ENCODE measurements at places on chromosomes 7 and 10. TPM values are rescaled to one million over a fixed set of nuclear protein-coding genes. Genes with fewer than 3 reads are reported as not detected.

GRCh38 chr10:124450012-124450782 lies at the start of gene NKX1-2:
TSS of gene NKX1-2 (minus strand) at chr10:124450035. CDS start at chr10:124449943, 92 bp downstream.
- H3K27ac ChIP-seq, result no peak within 1 kb of the TSS
- peak within 1 kb of the TSS; percentile 78 for H3K4me3 ChIP-seq
- DNase-seq, result no peak

DNA sequence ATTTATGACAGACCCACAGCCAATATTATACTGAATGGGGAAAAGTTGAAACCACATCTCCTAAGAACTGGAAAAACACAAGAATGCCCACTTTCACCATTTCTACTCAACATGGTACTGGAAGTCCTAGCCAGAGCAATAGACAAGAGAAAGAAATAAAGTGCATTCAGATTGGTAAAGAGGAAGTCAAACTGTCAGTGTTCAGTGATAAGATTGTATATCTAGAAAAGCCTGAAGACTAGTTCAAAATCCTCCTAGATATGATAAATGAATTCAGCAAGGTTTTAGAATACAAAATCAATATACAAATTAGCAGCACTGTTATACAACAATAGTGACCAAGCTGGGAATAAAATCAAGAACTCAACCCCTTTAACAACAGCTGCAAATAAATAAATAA lies 6.9 kb upstream of the ZNF138 start:
- H3K4me1 ChIP-seq, result no peaks in the 10 kb centered on the region
- H3K27ac ChIP-seq, result no peak overlapping the region
- H3K36me3 ChIP-seq, result no peaks in the 10 kb centered on the region
- peaks cover 14% of the 10 kb centered on the region for H3K27me3 ChIP-seq

- H3K4me3 ChIP-seq, result no peak overlapping the region
- no peak overlapping the region for H3K27ac ChIP-seq
- DNase-seq, result no peak
- H3K36me3 ChIP-seq, result no peaks in the 10 kb centered on the region
- no peaks in the 10 kb centered on the region for H3K4me1 ChIP-seq
- no peaks in the 10 kb centered on the region for H3K27me3 ChIP-seq
Measured at GRCh38 chr10:25641595-25641994, 292.4 kb upstream of the MYO3A start.

Gene ZNF804B
- not detected for total RNA-seq

Gene VENTX
- not detected for total RNA-seq

DNA sequence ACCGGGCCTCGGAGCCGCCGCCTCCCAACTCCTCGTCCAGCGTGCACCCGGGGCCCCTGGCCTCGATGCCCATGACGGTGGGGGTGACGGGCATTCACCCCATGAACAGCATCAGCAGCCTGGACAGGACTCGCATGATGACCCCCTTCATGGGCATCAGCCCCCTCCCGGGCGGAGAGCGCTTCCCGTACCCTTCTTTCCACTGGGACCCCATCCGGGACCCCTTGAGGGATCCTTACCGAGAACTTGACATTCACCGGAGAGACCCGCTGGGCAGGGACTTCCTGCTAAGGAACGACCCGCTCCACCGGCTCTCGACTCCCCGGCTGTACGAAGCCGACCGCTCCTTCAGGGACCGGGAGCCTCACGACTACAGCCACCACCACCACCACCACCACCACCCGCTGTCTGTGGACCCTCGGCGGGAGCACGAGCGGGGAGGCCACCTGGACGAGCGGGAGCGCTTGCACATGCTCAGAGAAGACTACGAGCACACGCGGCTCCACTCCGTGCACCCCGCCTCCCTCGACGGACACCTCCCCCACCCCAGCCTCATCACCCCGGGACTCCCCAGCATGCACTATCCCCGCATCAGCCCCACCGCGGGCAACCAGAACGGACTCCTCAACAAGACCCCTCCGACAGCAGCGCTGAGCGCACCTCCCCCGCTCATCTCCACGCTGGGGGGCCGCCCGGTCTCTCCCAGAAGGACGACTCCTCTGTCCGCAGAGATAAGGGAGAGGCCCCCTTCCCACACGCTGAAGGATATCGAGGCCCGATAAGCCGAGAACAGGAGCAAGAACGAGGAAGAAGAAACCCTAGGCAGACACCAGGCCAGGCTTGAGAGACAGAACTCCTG lies 341.5 kb upstream of the GALNT17 start:
- H3K4me3 ChIP-seq, result no peak overlapping the region
- DNase-seq, result no peak
- no peaks in the 10 kb centered on the region for H3K4me1 ChIP-seq
- peaks cover 47% of the 10 kb centered on the region for H3K36me3 ChIP-seq
- H3K27me3 ChIP-seq, result no peaks in the 10 kb centered on the region
- peak overlapping the region; percentile 31 for H3K27ac ChIP-seq

GRCh38 chr7:142308326-142308725 lies 50.5 kb upstream of the PRSS58 start:
- peaks cover 2% of the 10 kb centered on the region for H3K27me3 ChIP-seq
- no peak overlapping the region for H3K4me3 ChIP-seq
- H3K36me3 ChIP-seq, result no peaks in the 10 kb centered on the region
- peaks cover 5% of the 10 kb centered on the region for H3K4me1 ChIP-seq
- no peak overlapping the region for H3K27ac ChIP-seq

GRCh38 chr10:113158183-113158582 lies 208.1 kb downstream of the TCF7L2 start:
- no peak for DNase-seq
- H3K36me3 ChIP-seq, result peaks cover 37% of the 10 kb centered on the region
- no peaks in the 10 kb centered on the region for H3K27me3 ChIP-seq

- no peaks in the 10 kb centered on the region for H3K27me3 ChIP-seq
- H3K27ac ChIP-seq, result no peak overlapping the region
- no peak overlapping the region for H3K4me3 ChIP-seq
- DNase-seq, result no peak
- H3K36me3 ChIP-seq, result no peaks in the 10 kb centered on the region
- no peaks in the 10 kb centered on the region for H3K4me1 ChIP-seq
Measured at GRCh38 chr7:108166687-108167086, 36.5 kb upstream of the LAMB4 start.

Gene JAKMIP3
- total RNA-seq, result 0.25 TPM

Gene NPTX2
- 15.9 TPM for total RNA-seq

DNA sequence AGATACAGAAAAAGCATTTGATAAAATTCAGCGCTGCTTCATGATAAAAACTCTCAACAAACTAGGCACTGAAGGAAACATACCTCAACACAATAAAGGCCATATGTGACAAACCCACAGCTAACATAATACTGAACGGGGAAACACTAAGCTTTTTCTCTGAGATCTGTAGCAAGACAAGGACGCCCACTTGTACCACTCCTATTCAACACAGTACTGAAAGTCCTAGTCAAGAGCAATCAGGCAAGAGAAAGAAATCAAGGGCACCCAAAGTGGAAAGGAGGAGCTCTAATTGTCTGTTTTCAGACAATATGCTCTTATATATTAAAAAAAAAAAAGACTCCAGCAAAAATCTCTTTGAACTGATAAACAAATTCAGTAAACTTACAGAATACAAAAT lies 13.3 kb downstream of the DIP2C start:
- H3K4me1 ChIP-seq, result peaks cover 42% of the 10 kb centered on the region
- H3K27me3 ChIP-seq, result no peaks in the 10 kb centered on the region
- DNase-seq, result no peak
- H3K4me3 ChIP-seq, result no peak overlapping the region
- H3K36me3 ChIP-seq, result peaks cover 2% of the 10 kb centered on the region

Gene TMEM139
- 0.91 TPM for total RNA-seq

Gene NODAL
- total RNA-seq, result not detected

DNA sequence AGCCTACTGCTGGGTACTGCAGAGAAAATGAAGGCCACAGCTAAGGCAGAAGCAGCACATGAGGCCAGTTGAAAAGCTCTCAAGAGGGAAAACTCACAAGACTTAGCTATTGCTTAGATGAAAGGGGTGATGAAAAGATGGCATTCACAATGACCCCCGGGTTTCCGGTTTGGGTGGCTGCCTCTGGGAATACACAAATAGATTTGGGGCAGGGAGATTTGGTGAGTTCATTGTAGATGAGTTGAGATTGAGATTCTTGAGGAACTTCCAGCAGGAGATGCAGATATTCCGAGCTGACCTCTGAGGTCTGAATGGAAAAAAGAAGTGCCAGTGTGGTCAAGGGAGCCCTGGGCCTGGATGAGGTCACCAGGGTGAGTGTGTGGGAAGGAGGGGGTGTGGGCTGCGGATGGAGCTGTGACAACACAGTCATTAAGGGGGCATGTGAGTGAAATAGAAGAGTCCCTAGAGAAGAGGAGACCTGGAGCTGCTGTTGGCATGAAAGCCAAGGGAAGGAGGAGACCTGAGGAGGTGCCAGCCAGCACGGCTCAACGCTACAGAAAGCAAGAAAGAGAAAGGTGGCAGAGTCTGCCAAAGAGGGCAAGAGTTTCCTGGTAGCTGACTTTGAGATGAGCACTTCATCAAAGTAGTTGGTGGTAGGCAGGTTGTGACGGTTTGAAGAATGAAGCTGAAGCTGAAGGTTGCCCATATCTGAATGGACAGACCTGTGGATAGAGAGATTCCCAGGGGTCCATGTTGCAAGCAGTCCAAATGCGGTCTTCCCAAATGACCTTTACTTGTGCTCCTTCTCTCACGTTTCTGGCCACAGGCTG lies 43.7 kb downstream of the HIF1AN start:
- no peak overlapping the region for H3K4me3 ChIP-seq
- H3K4me1 ChIP-seq, result peaks cover 13% of the 10 kb centered on the region
- no peak overlapping the region for H3K27ac ChIP-seq
- DNase-seq, result no peak
- H3K27me3 ChIP-seq, result peaks cover 81% of the 10 kb centered on the region
- no peaks in the 10 kb centered on the region for H3K36me3 ChIP-seq

Gene NT5C3A
- total RNA-seq, result 35.5 TPM

GRCh38 chr7:34946486-34946885 lies 90.8 kb downstream of the DPY19L1 start:
- no peaks in the 10 kb centered on the region for H3K36me3 ChIP-seq
- H3K4me3 ChIP-seq, result no peak overlapping the region
- no peaks in the 10 kb centered on the region for H3K27me3 ChIP-seq
- DNase-seq, result no peak

GRCh38 chr10:132516771-132517725 lies 20.5 kb upstream of the INPP5A start:
- peaks cover 41% of the 10 kb centered on the region for H3K4me1 ChIP-seq
- H3K4me3 ChIP-seq, result peak overlapping the region; percentile 47
- DNase-seq, result peak; percentile 64
- H3K27me3 ChIP-seq, result peaks cover 27% of the 10 kb centered on the region
- H3K27ac ChIP-seq, result peak overlapping the region; percentile 71

- DNase-seq, result no peak
- peaks cover 3% of the 10 kb centered on the region for H3K4me1 ChIP-seq
- no peak overlapping the region for H3K4me3 ChIP-seq
- peaks cover 68% of the 10 kb centered on the region for H3K36me3 ChIP-seq
- H3K27me3 ChIP-seq, result no peaks in the 10 kb centered on the region
Measured at GRCh38 chr7:77819021-77819420, 20.4 kb downstream of the PHTF2 start.

GRCh38 chr7:28507525-28508282 lies 95.4 kb downstream of the CREB5 start:
- H3K27ac ChIP-seq, result no peak overlapping the region
- no peaks in the 10 kb centered on the region for H3K27me3 ChIP-seq
- H3K4me1 ChIP-seq, result peaks cover 6% of the 10 kb centered on the region
- H3K4me3 ChIP-seq, result no peak overlapping the region
- no peaks in the 10 kb centered on the region for H3K36me3 ChIP-seq
- DNase-seq, result no peak

DNA sequence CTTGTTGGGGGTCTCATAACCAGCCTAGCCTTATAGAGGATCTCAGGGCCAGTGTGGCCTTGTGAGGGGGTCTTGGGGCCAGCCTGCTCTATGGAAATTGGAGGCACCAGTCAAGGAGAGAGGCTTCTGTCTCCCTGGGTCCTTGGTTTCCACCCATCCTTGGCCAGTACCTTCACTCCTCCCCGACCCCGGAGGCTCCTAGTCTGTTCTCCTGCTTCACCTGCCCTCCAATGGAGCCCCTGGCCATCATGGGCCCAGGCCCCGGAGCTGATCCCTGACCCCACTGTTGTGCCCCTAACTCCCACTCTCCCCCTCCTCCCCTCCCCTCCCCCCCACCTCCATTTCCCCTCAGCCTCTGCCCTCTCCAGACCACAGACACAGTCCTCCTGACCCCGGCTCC lies 29.7 kb downstream of the RASGEF1A start:
- no peak overlapping the region for H3K4me3 ChIP-seq
- no peak for DNase-seq
- peaks cover 28% of the 10 kb centered on the region for H3K27me3 ChIP-seq

DNA sequence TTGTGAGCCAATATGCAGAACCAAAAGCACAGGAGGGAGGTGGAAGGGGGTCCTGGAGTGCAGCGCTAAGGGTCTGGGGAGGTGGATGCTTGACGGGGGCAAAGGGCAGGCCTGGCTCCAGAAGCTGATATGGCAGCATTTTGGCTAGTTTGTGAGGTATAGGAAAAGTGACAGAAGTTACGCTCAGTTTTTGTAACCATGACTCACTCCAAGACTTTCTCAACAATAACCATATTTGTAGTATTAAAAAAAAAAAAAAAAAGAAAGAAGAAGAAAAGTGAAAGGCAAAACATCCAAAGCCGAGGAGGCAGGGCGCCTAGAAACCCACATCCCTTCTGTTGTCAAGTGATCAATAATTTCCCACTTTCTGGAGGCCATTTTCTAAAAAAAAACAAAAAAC lies 92.3 kb downstream of the RNF216 start:
- no peaks in the 10 kb centered on the region for H3K27me3 ChIP-seq
- no peak overlapping the region for H3K27ac ChIP-seq
- no peak for DNase-seq
- H3K4me3 ChIP-seq, result no peak overlapping the region

GRCh38 chr7:78879206-78879605 lies 574.3 kb downstream of the MAGI2 start:
- H3K27ac ChIP-seq, result no peak overlapping the region
- DNase-seq, result no peak
- H3K4me3 ChIP-seq, result no peak overlapping the region
- peaks cover 2% of the 10 kb centered on the region for H3K36me3 ChIP-seq
- no peaks in the 10 kb centered on the region for H3K4me1 ChIP-seq

DNA sequence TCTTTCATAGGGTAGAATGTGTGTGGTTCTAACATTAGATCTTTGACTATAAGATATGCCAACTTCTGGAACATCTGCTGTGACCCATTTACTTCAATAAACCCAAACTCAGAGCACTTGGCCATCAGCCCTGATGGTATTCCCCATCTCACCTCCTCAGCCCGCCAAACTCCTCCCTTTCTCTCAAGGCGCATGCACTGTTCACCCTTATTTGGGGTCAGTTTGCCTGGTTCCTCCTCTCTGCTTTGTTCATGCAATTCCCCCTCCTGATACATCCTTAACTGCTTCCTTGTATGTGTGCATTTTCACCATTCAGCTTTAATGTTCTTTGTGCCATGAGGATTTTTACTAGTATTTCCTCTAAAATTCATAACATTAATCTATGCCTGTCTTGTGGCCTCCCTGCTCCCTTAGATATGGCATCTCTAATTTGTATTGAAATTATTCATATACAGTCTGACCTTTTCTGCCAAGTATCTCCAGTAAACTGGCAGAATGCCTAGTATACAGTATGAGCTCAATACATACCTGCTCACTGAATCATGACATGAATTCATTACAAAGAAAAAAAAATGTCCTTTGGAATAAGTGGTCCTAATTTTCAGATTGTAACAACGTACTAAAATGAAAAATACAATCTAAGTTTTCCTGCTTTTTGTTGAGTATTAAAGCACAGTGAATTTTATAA lies 336.8 kb upstream of the IGFBP3 start:
- H3K27ac ChIP-seq, result no peak overlapping the region
- no peaks in the 10 kb centered on the region for H3K4me1 ChIP-seq
- DNase-seq, result no peak
- peaks cover 24% of the 10 kb centered on the region for H3K36me3 ChIP-seq
- no peaks in the 10 kb centered on the region for H3K27me3 ChIP-seq

- H3K27me3 ChIP-seq, result peaks cover 5% of the 10 kb centered on the region
- H3K27ac ChIP-seq, result peak overlapping the region; percentile 36
- peaks cover 3% of the 10 kb centered on the region for H3K36me3 ChIP-seq
- H3K4me3 ChIP-seq, result no peak overlapping the region
Measured at GRCh38 chr10:5354068-5354467, 10.7 kb upstream of the UCN3 start.
